T-helper 17 cell (primary cell): ENCODE measurements at places on chromosomes 11 and 22. TPM values are rescaled to one million over a fixed set of nuclear protein-coding genes. Genes with fewer than 3 reads are reported as not detected.

The OVCH2 gene
- total RNA-seq = not detected

The MAPK8IP2 gene
- 0.17 TPM for total RNA-seq

- DNase-seq = no peak
Measured at GRCh38 chr11:60964801-60965200, 6.7 kb upstream of the CD6 start.

DNA sequence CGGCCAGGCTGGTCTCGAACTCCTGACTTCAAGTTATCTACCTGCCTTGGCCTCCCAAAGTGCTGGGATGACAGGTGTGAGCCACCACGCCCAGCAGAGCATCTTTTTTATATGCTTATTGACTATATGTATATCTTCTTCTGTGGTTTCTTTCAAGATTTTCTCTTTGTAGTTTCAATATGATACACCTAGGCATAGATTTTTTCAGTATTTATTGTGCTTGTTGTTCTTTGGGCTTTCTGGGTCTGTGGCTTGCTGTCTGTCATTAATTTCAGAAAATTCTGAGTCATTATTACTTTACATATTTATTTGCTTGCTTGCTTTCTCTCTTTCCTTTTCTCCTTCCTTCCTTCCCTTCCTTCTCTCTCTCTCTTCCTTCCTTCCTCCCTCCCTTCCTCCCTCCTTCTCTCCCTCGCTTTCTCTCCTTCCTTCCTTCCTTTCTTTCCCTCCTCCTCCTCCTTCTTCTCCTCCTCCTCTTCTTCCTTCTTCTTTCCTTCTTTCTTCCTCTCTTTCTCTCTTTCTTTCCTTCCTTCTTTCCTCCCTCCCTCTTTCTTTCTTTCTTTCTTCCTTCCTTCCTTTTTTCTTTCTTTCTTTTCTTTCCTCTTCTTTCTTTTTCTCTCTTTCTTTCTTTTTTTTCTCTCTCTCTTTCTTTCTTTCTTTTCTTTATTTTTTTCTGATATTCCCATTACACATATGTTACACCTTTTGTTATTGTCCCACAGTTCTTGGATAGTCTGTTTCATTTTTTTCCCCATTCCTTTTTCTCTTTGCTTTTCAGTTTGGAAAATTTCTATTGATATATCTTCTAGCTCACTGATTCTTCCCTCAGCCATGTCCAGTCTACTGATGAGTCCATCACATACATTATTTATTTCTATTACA, 10.9 kb upstream of the DCHS1 start:
- no peak for DNase-seq

DNA sequence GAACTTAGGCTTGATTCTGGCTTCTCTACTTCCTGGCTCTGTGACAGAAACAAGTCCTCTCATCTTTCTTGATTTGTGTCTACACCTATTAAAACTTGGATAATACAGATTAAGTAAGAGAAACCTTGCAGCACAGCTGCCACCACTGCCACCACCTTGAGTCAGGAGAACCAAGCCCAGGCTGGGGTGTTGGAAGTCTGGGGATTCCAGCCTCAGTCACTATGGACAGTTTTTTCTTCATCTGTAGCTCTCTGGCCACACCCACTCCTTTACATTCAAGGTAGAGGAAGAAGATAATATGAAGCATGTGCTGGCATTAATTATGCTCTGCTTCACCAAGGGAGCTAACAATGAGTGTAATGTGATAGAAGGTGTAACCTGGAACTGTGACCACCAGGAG, 75.7 kb downstream of the RELT start:
- DNase-seq = no peak

- no peak for DNase-seq
Measured at GRCh38 chr11:108199446-108200321, 22.8 kb downstream of the NPAT start.

DNA sequence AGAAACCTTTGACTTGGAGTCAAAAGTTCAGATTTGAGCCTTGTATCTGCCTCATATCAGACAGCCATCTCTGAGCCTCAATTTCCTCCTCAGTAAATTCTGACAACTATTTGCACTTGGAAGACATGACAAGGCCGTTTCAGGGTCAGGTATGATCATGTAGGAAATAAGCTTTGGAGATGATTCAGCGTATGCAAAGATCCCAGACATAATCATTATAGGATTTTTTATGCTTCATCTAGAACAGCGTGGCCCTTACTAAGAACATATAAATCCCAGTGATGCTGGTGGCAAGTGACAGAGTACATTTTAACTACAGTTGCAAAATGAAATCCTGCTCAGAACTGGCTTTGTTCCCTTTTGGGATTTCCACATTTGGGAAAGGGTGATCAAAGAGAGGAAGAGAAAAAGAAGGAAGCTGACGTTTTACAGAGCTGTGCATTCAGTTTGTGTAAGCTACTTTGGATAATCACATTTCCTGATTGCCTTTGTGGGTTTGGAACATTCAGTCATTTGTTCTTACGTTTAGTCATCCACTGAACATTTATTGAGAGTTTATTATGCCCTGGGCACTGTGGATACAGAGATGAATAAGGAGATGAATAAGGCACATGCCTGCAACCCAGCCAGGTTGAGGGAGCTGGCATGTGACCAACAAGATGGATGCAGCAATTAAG, 81.9 kb upstream of the HEPHL1 start:
- DNase-seq = no peak

DNA sequence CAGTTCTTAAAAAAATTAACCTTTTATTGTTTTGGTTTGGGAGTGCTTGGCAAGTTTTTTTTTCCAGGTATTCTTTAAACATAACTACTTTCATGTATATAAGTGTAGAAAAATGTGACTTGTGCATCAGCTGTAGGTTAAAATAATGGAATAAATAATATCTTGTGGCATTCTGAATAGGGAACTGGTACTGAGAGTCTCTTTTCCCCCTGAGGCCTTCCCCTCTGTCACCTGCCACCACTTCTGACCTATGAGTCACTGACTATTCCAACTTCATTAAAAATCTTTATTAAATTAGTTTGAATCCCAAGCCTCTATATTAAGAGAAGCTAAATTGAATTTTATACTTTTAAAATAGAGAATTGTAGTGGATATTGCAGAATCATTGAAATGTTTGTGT, 805.7 kb downstream of the METTL15 start:
- no peak for DNase-seq

- DNase-seq = no peak
Measured at GRCh38 chr11:110505528-110506284, 76.0 kb downstream of the FDX1 start.

GRCh38 chr11:118081241-118081958, 4.5 kb downstream of the TMPRSS4 start:
- no peak for DNase-seq

GRCh38 chr22:24471570-24471969, 23.6 kb upstream of the UPB1 start:
- DNase-seq = no peak

- no peak for DNase-seq
Measured at GRCh38 chr22:17103351-17103750, 17.8 kb downstream of the TMEM121B start.

DNA sequence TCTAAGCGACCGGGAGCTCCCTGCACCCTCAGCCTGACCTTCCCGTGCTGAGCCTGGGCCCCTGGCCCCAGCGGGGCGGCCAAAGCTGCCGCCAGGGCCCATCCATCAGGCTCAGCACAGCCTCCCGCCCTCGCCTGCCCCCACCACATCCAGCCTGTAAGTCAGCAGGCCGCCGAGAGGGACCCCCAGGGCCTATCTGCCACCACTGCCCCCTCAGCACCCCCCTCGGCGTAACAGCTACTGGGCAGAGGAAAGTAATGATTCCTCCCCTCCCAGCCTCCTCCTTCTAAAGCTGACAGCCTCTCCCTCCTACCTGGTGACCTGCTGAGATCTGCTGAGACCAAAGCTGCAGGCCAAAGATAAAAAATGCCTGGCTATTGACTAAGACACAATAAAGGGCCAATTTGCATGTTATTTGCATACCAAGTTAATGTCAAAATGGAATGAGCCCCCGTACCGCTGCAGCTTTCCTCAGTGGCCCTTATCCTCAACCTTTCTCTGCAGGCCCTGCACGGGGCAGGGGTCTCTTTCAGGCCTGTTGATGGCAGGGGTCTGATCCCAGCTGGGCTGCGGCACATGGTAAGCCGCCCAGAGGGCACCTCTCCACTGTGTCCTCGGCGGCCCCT, 51.6 kb downstream of the RPUSD4 start:
- DNase-seq = no peak

DNA sequence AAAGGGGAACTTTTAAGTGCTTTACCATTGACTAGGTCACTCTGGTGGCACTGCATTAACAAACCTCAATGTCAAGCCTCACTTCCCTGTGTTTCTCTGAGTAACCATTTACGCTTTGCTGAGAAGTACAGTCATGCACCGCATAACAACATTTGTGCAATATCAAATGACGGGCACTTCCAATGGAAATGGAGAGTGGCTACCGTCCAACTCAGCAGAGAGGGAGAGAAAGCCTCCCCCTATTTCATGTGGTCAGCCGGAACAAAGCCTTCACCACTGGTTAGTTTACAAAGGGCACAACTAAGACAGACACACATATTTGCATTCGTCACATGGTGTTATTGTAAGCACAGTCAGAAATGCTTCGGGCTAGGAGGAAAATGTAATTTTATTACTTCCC, 117.3 kb downstream of the RASSF10 start:
- no peak for DNase-seq

DNA sequence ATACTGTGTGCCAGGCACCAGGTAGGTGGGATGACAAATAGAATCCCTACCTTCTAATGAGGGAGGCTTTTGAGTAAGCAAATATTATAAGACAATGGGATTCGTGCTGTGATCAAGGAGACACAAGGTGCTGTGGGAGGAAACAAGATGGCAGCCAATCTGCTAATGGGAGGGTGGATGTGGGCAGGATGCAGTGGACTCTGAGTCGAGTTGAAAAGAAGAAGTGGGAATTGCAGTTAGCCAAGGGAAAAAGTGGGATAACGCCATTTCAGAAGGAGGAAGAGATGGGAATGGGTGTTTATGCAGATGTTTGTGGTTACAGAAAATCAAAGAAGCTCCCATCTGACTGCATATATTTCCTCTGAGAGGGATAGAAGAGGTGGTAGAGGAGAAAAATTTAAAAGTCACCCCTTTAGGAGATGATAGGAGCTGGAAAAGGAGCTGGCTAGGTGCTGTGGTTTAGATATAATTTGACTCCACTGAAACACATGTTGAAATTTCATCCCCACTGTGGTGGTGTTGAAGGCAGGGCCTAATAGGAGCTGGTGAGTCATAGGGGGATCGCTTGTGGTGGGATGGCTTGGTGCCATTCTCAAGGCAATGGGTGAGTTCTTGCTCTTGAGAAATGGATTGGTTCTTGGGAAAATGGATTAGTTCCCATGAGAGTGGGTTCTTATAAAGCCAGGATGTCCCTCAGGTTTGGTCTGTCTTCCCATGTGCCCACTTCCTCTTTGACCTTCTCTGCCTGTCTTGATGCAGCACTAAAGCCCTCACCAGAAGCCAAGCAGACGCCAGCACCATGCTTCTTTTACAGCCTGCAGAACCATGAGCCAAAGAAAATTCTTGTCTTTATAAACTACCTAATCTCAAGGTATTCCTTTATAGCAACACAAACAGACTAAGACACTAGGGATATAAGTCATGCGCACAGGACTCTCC, 30.0 kb upstream of the POU2AF1 start:
- no peak for DNase-seq
